ENCODE measurements at places on chromosomes 11 and 22. TPM values are rescaled to one million over a fixed set of nuclear protein-coding genes. Genes with fewer than 3 reads are reported as not detected.

Gene TNNT3
- 2.8 TPM for polyA plus RNA-seq

Gene KRTAP5-4
- polyA plus RNA-seq, result not detected

Gene MOGAT2
- 0.12 TPM for polyA plus RNA-seq

Gene TMA7B
- not detected for polyA plus RNA-seq

Gene P2RX6
- polyA plus RNA-seq, result 3.7 TPM

Gene OR5AR1
- not detected for polyA plus RNA-seq

Gene SLC1A2
- 167 TPM for polyA plus RNA-seq

Gene DDI1
- polyA plus RNA-seq, result not detected

Gene HEPN1
- polyA plus RNA-seq, result 68.9 TPM

Gene LRRN4CL
- 0.40 TPM for polyA plus RNA-seq

Gene MUC2
- not detected for polyA plus RNA-seq

Gene DEUP1
- polyA plus RNA-seq, result 0.26 TPM

Gene PSMA1
- polyA plus RNA-seq, result 143 TPM

Gene DBX1
- polyA plus RNA-seq, result not detected

Gene WBP2NL
- polyA plus RNA-seq, result 2.7 TPM

Gene C11orf86
- 0.18 TPM for polyA plus RNA-seq

Gene PHOX2A
- 1.7 TPM for polyA plus RNA-seq

All from spinal cord (tissue), 10 donors.